Thyroid gland (tissue), 4 donors: ENCODE measurements at places on chromosomes 12 and 14.

GRCh38 chr12:111600205-111600642 lies 1.1 kb upstream of the ATXN2 start:
- peaks cover 18% of the 10 kb centered on the region for H3K4me1 ChIP-seq
- no peak for DNase-seq
- no peaks in the 10 kb centered on the region for H3K36me3 ChIP-seq
- no peaks in the 10 kb centered on the region for H3K27me3 ChIP-seq

DNA sequence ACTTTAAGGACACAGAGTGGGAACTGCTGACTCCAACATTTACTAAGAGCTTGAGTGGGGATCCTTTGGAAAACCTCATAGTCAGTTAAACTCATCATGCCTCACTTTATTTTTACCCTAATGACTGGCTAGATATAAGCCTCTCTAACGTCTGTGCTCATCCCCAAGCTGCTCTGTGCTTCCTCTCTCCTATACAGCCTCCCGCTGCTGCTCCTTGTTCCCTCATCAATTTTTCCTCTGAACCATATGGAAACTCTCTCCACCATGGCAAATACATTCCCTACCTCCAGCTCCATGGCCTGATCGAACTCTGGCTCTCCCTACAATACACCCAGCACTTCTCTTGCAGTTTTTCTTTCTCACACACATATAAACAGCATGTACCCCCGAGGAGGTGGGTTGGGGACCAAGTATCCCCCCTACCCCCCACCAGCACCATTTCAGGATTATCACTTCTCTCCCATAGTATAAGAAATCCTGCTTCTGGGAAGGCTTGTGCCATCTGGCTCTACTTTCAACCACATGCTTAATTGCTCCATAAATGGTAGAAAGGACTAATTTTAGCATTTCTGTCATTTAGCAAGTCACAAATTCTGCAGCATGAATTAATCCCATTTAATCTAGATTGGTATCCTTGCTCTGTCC lies 39.2 kb upstream of the DYRK2 start:
- no peak for DNase-seq
- no peaks in the 10 kb centered on the region for H3K36me3 ChIP-seq
- peaks cover 2% of the 10 kb centered on the region for H3K4me1 ChIP-seq
- no peak overlapping the region for H3K4me3 ChIP-seq
- no peaks in the 10 kb centered on the region for H3K27me3 ChIP-seq
- H3K27ac ChIP-seq = no peak overlapping the region

GRCh38 chr12:49888461-49889151 lies 15.1 kb downstream of the FAIM2 start:
- H3K4me3 ChIP-seq = no peak overlapping the region
- DNase-seq = no peak
- H3K27me3 ChIP-seq = no peaks in the 10 kb centered on the region
- H3K27ac ChIP-seq = no peak overlapping the region
- no peaks in the 10 kb centered on the region for H3K4me1 ChIP-seq

DNA sequence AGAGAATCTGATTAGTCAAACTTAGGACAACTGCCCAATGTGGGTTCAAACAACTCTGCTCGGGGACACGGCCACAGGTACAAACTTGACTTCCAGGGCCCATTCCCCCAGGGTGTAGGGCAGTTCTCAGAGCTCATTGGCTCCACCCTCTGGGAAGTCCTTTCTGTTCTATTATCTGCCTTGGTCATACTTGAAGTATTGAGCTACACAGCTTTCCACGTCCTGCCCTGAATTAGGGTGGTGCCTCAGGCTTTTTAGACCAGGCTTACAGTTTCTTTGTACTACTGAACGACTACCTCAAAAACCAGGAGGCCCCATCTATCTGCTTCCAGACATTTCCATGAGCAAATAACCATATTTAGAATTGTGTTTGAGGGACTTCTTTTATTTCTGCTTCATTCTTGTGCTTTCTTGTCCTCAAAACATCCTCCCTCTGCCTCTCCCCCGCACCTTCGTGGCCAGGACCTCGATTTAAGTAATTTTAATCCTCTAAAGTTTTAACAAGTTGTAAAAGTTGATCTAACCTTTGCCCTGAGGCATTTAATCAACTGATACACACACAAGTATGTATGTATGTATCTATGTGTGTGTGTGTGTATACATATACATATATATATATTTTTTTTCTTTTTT lies 281.7 kb upstream of the AMIGO2 start:
- no peaks in the 10 kb centered on the region for H3K27me3 ChIP-seq
- peak overlapping the region; percentile 17 for H3K27ac ChIP-seq
- no peak overlapping the region for H3K4me3 ChIP-seq
- H3K4me1 ChIP-seq = no peaks in the 10 kb centered on the region
- no peaks in the 10 kb centered on the region for H3K36me3 ChIP-seq

GRCh38 chr12:57459750-57460467 lies at the start of gene GLI1:
Gene GLI1 (plus strand): TSS chr12:57459785. CDS start chr12:57463692, 3,907 bp downstream.
- DNase-seq = no peak
- no peaks in the 10 kb centered on the region for H3K36me3 ChIP-seq
- H3K27ac ChIP-seq = peak within 1 kb of the TSS; percentile 49
- peaks cover 21% of the 10 kb centered on the region for H3K4me1 ChIP-seq

GRCh38 chr14:32675433-32675832 lies 263.2 kb upstream of the NPAS3 start:
- H3K4me1 ChIP-seq = no peaks in the 10 kb centered on the region
- H3K27ac ChIP-seq = no peak overlapping the region
- H3K27me3 ChIP-seq = no peaks in the 10 kb centered on the region
- H3K4me3 ChIP-seq = no peak overlapping the region
- H3K36me3 ChIP-seq = no peaks in the 10 kb centered on the region

DNA sequence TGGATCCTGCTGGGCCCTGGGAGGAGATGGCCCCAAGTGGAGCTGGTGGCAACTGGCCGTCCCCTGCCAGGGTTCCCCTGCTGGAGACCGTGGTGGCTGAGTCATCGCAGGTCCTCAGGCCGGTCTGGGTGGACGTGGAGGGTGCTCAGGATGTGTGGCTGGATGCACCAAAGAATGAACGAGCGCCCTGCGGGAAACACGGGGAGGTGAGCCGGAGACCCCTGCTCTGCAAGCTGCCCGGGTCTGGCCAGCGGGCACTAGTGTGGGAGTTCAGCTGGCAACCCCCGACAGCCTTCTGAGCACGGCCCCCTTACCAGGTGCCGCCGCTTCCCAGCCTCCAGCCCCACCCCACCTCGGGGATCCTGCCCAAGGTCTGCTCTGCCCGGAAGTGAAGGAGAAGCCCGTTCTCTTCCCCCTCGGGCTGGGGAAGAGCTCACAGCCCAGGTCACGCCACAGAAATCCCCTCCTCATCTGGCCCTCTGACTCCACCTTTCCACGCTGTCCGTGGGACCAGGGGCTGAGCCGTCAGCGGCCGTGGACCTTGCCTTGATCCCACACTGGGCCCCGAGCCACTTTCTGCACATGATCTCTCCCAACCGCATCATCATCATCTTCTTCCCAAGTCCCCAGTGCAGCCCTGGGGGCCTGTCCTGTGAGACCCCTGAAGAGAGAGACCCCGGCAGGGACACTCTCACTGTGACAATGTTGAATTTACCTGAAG lies 165.5 kb downstream of the KIF26A start:
- H3K27ac ChIP-seq = no peak overlapping the region
- no peak for DNase-seq
- H3K4me1 ChIP-seq = no peaks in the 10 kb centered on the region
- no peaks in the 10 kb centered on the region for H3K36me3 ChIP-seq
- no peaks in the 10 kb centered on the region for H3K27me3 ChIP-seq
- H3K4me3 ChIP-seq = no peak overlapping the region

- H3K27ac ChIP-seq = peak within 1 kb of the TSS; percentile 81
- H3K27me3 ChIP-seq = no peaks in the 10 kb centered on the region
- no peaks in the 10 kb centered on the region for H3K36me3 ChIP-seq
Measured at GRCh38 chr12:94650143-94651056, at the start of gene TMCC3. Gene TMCC3 (minus strand): TSS chr12:94650557. CDS start chr12:94650430, 127 bp downstream.

GRCh38 chr14:101233391-101233790 lies 327.9 kb upstream of the DIO3 start:
- no peak for DNase-seq
- H3K4me1 ChIP-seq = no peaks in the 10 kb centered on the region
- H3K27ac ChIP-seq = no peak overlapping the region
- H3K36me3 ChIP-seq = no peaks in the 10 kb centered on the region

GRCh38 chr12:122834104-122834920 lies 945 bp upstream of the HIP1R start:
- H3K27ac ChIP-seq = peak overlapping the region; percentile 60
- no peaks in the 10 kb centered on the region for H3K27me3 ChIP-seq
- peaks cover 17% of the 10 kb centered on the region for H3K4me1 ChIP-seq
- H3K4me3 ChIP-seq = peak overlapping the region; percentile 69
- peak; percentile 74 for DNase-seq
- no peaks in the 10 kb centered on the region for H3K36me3 ChIP-seq

- no peak overlapping the region for H3K4me3 ChIP-seq
- no peak for DNase-seq
- H3K36me3 ChIP-seq = no peaks in the 10 kb centered on the region
- H3K27me3 ChIP-seq = no peaks in the 10 kb centered on the region
- H3K4me1 ChIP-seq = peaks cover 6% of the 10 kb centered on the region
Measured at GRCh38 chr12:22329621-22330020, 4.9 kb downstream of the ST8SIA1 start.

GRCh38 chr14:106308839-106309389 lies 782.5 kb downstream of the TMEM121 start:
- H3K27me3 ChIP-seq = no peaks in the 10 kb centered on the region
- H3K4me3 ChIP-seq = no peak overlapping the region
- no peak overlapping the region for H3K27ac ChIP-seq

DNA sequence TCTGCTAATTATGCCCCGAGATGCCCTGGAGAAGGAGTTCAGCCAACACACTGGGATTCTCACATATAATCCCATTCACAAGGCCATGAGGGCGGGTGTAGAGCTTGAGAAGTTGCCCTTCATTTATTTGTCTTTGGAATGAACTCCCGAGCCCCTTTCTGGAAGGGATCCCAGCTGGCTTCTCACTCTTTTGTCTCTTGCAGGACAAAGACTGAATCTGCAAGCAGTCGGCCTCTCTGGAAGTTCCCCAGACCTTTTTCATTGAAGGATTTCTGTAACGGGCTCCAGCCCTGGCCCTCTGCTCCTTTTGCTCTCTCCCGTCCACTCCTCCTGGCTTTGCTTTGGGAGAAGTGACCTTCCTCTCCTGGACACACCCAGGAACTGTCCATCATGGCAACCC lies 163.3 kb upstream of the SFSWAP start:
- H3K27ac ChIP-seq = no peak overlapping the region
- H3K4me1 ChIP-seq = no peaks in the 10 kb centered on the region
- no peak overlapping the region for H3K4me3 ChIP-seq

DNA sequence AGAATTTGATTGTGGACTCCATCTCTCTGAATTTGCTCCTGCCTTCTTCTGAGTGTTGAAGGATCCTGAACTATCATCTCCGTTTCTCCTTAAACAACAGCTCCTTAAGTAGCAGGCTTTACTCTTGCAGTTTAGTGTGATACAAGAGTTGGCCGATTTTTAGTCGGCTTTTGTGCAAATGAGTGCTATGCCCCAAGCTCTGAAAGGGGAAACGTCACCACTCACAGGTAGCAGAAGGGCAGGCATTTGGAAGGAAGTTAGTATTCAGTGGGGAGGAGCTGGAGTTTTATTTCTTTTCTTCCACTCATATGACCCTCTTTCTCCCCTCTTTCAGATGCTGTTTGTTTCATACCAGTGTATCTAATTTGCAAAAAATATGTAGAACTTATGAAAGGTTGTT lies 36.5 kb upstream of the LRRC10 start:
- no peak overlapping the region for H3K4me3 ChIP-seq
- no peaks in the 10 kb centered on the region for H3K36me3 ChIP-seq
- H3K27ac ChIP-seq = no peak overlapping the region
- H3K27me3 ChIP-seq = no peaks in the 10 kb centered on the region
- no peak for DNase-seq

DNA sequence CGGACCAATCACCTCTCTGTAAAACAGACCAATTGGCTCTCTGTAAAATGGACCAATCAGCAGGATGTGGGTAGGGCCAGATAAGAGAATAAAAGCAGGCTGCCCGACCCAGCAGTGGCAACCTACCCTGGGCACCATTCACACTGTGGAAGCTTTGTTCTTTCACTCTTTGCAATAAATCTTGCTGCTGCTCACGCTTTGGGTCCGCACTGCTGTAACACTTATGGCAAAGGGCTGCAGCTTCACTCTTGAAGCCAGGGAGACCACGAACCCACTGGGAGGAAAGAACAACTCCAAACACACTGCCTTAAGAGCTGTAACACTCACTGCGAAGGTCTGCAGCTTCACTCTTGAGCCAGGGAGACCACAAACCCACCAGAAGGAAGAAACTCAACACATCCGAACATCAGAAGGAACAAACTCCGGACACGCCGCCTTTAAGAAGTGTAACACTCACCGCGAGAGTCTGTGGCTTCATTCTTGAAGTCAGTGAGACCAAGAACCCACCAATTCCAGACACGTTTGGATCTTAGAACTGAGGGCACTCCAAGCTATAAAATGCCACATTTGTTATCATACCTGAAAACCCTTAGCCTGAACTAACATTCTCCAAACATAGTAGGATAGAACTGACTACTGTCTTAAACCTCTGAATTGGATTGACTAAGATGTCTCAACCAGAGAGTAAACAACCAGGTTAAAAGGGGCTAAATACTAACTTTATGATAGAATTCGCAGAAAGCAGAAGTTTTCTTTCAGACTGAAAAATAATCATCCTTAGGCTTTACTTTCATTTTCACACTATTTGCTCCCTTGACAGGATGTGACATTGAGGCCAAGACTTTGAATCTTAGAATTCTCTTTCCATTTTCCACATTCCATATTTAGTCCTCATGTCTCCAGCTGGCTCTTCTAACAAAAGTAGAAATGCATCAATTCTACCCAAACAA lies 33.6 kb downstream of the CDKL1 start:
- H3K4me1 ChIP-seq = no peaks in the 10 kb centered on the region
- H3K4me3 ChIP-seq = no peak overlapping the region
- peak overlapping the region; percentile 34 for H3K27ac ChIP-seq
- no peak for DNase-seq
- no peaks in the 10 kb centered on the region for H3K27me3 ChIP-seq

DNA sequence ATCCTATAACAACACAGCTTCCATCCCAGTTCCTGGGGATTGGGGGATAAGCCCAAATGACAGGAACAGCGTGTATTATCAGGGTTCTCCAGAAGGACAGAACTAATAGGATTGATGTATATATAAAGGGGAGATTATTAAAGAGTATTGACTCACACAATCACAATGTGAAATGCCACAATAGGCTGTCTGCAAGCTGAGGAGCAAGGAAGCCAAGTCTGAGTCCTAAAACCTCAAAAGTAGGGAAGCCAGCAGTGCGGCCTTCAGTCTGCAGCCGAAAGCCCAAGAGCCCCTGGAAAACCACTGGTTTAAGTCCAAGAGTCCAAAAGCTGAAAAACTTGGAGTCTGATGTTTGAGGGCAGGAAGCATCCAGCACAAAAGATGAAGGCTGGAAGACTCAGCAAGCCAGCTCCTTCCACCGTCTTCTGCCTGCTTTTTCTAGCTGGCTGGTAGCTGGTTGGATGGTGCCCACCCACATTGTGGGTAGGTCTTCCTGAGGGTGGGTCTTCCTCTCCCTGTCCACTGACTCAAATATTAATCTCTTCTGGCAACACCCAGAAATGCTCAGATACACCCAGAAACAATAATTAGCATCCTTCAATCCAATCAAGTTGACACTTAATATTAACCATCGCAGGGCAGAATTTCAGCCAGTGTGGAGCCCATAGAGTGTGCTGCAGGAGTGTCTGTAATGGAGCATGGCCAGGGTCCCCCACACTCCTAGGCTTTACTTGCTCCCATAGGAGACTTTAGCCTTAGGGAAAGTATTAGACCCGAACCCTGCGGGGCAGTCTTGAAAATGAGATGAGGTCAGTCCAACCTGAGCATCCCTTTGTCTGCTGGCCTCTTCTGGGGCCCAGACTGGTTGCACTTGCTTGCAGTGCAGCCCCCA lies 111.1 kb downstream of the SINHCAF start:
- no peak for DNase-seq
- no peak overlapping the region for H3K27ac ChIP-seq
- H3K4me3 ChIP-seq = no peak overlapping the region
